Mesangial cell (primary cell): ENCODE measurements at places on chromosomes 3 and 15. TPM values are rescaled to one million over a fixed set of nuclear protein-coding genes. Genes with fewer than 3 reads are reported as not detected.

The HIGD2B gene
- total RNA-seq = 0.13 TPM in 1 of 2 replicates, not detected in the other

The MORC1 gene
- not detected in 2 replicates for total RNA-seq

The SCG5 gene
- total RNA-seq = 17.3 and 58.6 TPM in 2 replicates

The IGSF10 gene
- total RNA-seq = 0.63 and 1.1 TPM in 2 replicates

The GPR62 gene
- total RNA-seq = 0.25 and 0.49 TPM in 2 replicates

The ENTPD3 gene
- under 0.01 and 0.25 TPM in 2 replicates for total RNA-seq

The CCK gene
- total RNA-seq = not detected in 2 replicates

The CD96 gene
- 0.13 TPM in 1 of 2 replicates, not detected in the other for total RNA-seq

The EFHB gene
- 2.7 TPM in 1 of 2 replicates, not detected in the other for total RNA-seq

The ZNF501 gene
- total RNA-seq = 2.4 and 2.9 TPM in 2 replicates

The KIF15 gene
- total RNA-seq = 0.38 and 13.9 TPM in 2 replicates

The XCR1 gene
- total RNA-seq = not detected in 2 replicates

The ECE2 gene
- total RNA-seq = not detected in 2 replicates

The TIPIN gene
- 3.0 and 8.0 TPM in 2 replicates for total RNA-seq

The CELSR3 gene
- 1.1 and 3.8 TPM in 2 replicates for total RNA-seq

The IQCF5 gene
- total RNA-seq = not detected in 2 replicates

The TM6SF1 gene
- 0.33 and 1.4 TPM in 2 replicates for total RNA-seq

The ALG3 gene
- total RNA-seq = 64.1 and 67.6 TPM in 2 replicates

The CLDN16 gene
- 0.16 and 1.3 TPM in 2 replicates for total RNA-seq

The CELF6 gene
- 0.13 TPM in 1 of 2 replicates, not detected in the other for total RNA-seq

The KIF23 gene
- total RNA-seq = 4.4 and 75.6 TPM in 2 replicates

The CFAP20DC gene
- total RNA-seq = 2.8 and 5.9 TPM in 2 replicates

The RBP2 gene
- total RNA-seq = not detected in 2 replicates

The ACVR2B gene
- 4.4 and 5.7 TPM in 2 replicates for total RNA-seq

The SAXO2 gene
- total RNA-seq = 5.5 TPM in 1 of 2 replicates, not detected in the other

The CYP1A2 gene
- total RNA-seq = not detected in 2 replicates

The NR1I2 gene
- under 0.01 and 0.16 TPM in 2 replicates for total RNA-seq

The DUOXA2 gene
- not detected in 2 replicates for total RNA-seq

The FNDC3B gene
- 59.2 and 72.1 TPM in 2 replicates for total RNA-seq

The CX3CR1 gene
- under 0.01 TPM in 1 of 2 replicates, not detected in the other for total RNA-seq

The WDR49 gene
- not detected in 2 replicates for total RNA-seq

The SPATA12 gene
- total RNA-seq = 0.13 and 0.16 TPM in 2 replicates

The SLC22A13 gene
- total RNA-seq = 0.13 and 0.16 TPM in 2 replicates

The GOLGA6L7 gene
- not detected in 2 replicates for total RNA-seq
